ENCODE measurements at places on chromosomes 1 and 21. TPM values are rescaled to one million over a fixed set of nuclear protein-coding genes. Genes with fewer than 3 reads are reported as not detected.

Gene SLC30A7
- 21.1 TPM for total RNA-seq

Gene TMOD4
- not detected for total RNA-seq

Gene RHD
- total RNA-seq, result not detected

Gene FHL3
- total RNA-seq, result 45.7 TPM

Gene PERM1
- not detected for total RNA-seq

Gene DDAH1
- 83.8 TPM for total RNA-seq

Gene RNU1-3
- not detected for total RNA-seq

Gene KIAA0319L
- 68.8 TPM for total RNA-seq

Gene LRRC71
- not detected for total RNA-seq

Gene PGBD5
- total RNA-seq, result under 0.01 TPM

Gene TSPAN2
- total RNA-seq, result not detected

Gene LAX1
- not detected for total RNA-seq

Gene PODN
- total RNA-seq, result 12.1 TPM

Gene TFF1
- total RNA-seq, result not detected

Gene OR2L3
- not detected for total RNA-seq

Gene SLFNL1
- 0.16 TPM for total RNA-seq

Gene FMO4
- total RNA-seq, result 13.2 TPM

Gene OR2G6
- total RNA-seq, result not detected

Gene PPFIA4
- total RNA-seq, result 24.6 TPM

Gene DISP3
- not detected for total RNA-seq

Gene LEFTY1
- total RNA-seq, result 0.18 TPM

Gene TAL1
- 0.16 TPM for total RNA-seq

Gene OR6K3
- total RNA-seq, result not detected

Gene OR6N1
- not detected for total RNA-seq

Gene SYT14
- not detected for total RNA-seq

Gene PKLR
- not detected for total RNA-seq

Gene ERVH48-1
- total RNA-seq, result not detected

Gene S100A7
- total RNA-seq, result not detected

Gene WNT4
- total RNA-seq, result not detected

Gene IL20
- total RNA-seq, result not detected

Gene MYCL
- 0.81 TPM for total RNA-seq

Gene TSPEAR
- not detected for total RNA-seq

Gene ERG
- 1.1 TPM for total RNA-seq

Gene IFNLR1
- not detected for total RNA-seq

Gene NLRP3
- not detected for total RNA-seq

Gene MPZ
- total RNA-seq, result 0.90 TPM

Gene PCSK9
- total RNA-seq, result 7.5 TPM

Gene HEYL
- total RNA-seq, result 2.5 TPM
